ENCODE measurements at places on chromosomes 1 and 21.

- no peak for DNase-seq
These were observed 88.1 kb upstream of the C1orf21 start for GRCh38 chr1:184298440-184299405.

DNA sequence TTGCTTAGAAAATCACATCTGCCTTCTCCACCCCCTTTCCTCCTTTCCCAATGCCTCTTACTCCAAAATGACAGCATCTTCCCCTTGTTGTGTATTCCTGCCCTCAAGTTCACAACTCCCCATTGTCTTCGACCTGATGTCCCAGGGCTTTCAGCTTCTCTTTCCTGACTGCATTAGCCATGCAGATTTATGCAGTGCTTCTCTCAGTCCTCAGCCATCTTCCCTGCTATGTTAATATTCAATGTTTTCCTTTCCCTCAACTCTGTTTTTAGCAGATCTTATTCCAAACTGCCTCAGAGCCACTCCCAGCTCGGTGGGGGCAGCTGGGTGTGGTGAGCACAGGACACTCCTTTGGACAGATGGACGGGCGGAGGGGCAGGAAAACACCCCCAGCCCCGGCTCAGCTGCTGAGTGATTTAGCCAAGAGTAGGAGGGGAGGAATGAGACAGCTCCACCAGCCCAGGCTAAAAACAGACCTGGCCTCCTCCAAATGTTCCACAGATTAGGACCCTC is 71.0 kb downstream of the CD2 start:
- no peak for DNase-seq

DNA sequence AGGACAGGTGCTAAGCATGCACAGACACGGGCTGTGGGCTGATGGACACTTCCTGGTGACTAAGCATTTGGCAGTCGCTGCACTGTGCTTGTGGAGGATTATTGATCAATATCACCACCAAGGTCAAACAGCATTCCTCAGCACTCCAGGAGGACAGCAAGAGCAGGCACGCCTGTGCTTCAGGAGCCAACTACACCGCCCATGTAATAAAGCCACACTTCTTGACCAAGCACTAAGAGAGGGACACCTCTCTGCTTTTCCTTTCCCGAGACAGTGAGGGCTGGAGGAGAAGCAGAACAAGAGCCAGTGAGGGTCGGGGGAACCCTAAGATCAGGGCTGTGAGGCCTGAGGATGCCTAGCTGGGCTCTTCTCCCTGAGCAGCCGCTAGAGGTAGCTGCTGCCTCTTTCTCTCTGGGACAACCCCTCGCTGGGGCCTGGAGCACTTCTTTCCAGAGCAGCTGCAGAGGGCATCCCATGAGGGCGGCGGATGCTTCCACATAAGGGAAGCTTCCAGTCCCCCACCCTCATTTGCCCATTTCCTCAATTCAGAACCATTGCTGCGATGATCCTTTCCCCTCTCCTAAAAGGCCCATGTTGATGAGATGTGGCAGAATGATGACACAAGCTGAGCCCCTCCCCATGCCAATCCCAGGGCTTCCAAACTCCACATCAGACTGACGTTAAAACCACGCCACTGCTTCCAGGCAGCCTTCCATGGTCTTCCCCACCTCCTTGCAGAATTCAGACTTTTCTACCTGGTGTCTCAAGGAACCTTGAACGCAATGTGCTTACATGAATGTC is 19.1 kb downstream of the RAB7B start:
- DNase-seq = peak; percentile 68

- DNase-seq = no peak
These were observed 593.3 kb upstream of the NCAM2 start for GRCh38 chr21:20404915-20405314.

DNA sequence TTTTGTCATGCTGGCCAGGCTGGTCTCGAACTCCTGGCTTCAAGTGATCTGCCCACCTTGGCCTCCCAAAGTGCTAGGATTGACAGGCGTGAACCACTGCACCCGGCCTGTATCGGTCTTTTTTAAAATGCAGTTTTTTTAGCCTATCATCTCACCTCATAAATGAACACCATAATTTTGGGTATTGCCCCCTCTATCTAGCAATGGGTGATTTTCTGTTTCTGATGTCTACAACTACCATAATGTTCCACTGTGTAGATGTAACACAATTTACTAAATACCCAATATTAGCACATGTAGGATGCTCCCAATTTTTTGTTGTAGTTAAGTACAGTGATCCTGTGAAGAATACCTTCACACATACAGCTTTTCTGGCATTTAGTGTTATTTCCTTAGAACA is 2.0 kb upstream of the CAMTA1 start:
- DNase-seq = no peak

All from GM12865 (cell line).